ENCODE measurements at places on chromosomes 11 and 22.
A peak's percentile ranks its signal among the peaks of the same experiment; 100 is the strongest.

DNA sequence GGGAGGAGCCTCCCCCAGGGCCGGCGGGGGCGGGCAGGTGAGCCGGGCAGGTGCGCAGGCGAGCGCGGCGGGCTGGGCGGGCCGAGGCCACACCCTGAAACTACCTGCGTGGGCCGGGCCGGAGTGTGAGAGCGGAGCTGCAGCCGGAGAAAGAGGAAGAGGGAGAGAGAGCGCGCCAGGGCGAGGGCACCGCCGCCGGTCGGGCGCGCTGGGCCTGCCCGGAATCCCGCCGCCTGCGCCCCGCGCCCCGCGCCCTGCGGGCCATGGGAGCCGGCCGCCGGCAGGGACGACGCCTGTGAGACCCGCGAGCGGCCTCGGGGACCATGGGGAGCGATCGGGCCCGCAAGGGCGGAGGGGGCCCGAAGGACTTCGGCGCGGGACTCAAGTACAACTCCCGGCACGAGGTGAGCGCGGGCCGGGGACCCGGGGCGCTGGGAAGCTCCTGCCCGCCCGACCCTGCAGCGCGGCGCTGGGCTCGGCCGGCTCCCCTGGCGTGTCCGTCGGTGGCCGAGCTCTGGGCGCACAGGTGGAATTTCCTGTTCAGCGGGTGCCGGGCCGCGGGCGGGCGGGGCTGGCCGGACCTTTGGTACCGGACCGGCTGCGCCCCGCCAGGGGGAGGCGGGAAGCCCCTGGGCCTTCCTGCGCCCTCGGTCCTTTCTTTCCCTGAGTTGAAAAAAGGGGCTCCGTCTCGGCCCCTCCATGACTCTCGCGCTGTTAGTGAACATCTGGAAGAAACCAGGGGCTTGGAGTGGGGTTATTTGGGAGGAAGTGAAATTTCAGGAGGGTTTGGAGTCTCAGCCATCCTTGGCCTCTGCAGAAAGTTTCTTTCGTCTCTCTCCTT is at the start of gene ST14:
Gene ST14, plus strand, starts transcription at position 126 of the 841 bp plus-strand sequence. Its CDS starts 198 bp downstream, at position 324.
- DNase-seq = no peak

DNA sequence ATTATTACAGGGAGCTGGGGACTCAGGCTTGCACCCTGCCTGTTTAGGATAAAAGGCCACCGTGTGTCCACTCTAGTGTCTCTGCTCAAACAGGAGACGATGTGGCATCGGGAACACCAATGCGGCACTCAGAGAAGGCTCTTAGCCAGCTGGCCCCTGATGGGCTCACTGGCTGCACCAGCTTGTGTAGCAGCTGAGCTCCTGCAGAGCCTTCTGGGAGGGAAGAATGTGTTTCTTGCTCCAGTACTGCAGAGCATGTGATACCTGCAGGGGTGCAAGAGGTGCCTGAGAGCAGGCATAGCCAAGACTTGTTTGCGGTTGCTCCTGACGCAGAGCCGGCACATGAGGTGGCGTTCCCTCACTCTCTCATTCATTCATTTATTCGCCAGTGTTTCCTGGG is 44.4 kb upstream of the KCNQ1OT1 start:
- no peak for DNase-seq

DNA sequence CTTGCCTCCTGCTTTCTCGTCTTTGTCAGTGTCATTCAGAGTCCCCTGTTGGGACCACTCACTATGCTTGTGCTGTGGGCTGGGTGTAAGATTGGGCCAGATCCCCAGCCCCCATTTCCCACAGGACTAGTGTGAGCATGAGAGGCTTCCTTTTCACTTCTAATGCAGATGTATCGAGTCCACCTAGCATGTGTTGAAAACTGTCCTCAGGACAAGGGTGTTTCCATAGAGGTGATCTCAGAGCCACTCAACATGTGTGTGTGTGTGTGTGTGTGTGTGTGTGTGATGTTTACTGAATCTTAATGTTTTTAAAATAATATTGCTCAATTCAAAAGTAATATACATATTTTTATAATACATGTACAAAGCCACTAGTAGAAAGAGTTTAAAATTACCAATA is 11.4 kb upstream of the CD44 start:
- no peak for DNase-seq

GRCh38 chr11:765025-765801 is 12.1 kb downstream of the GATD1 start:
- DNase-seq = peak; percentile 82
